Stimulated activated CD4-positive, alpha-beta T cell treated with anti-CD3 and anti-CD28 coated beads, TNF-alpha, amount 100 ng/mL, for 24 hours (primary cell): ENCODE measurements at places on chromosomes 7 and 10.

DNA sequence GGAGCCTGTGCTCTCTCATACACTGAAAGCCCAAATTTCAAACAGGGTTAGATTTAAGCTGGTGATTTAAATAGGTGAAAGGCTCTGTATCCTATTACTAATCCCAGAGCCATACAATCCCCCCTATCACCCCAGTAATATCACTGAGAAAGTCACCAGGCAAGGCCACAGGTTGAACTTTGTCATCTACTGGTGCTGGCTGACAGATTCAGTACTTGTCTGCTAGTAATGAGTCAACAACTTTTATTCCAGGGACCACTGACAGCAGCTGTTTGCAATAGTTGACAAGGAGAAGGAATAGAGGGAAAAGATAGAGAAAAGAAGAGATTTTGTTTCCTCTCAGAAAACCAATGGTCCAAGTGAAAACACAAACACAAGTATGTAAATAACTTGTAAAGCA, 10.4 kb downstream of the ASB15 start:
- no peak for DNase-seq

DNA sequence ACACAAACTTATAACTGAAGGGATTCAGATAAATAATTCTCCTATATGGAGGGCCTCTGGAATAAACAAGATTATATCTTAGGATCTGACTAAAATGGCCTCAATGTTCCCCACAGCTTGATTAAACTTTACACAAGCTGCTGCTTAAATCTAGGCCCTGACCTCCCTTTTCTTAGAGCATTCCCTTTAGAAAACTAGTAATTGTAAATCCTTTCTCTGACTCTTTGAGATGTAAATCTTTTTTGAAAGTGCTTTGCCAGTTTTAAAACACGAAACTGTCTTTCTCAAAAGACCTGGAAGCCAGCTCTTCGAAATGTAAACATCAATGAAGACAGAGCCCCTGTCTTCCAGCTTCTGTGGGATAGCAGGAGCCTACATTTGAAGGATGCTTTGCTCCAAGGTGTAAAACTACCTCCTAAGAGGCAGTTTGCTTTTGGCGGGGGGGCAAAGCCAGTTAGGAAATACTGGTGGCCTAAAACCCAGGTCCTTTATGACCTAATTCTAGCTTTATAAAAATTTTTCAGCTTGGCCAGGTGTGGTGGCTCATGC, 758.7 kb downstream of the CNTNAP2 start:
- no peak for DNase-seq

DNA sequence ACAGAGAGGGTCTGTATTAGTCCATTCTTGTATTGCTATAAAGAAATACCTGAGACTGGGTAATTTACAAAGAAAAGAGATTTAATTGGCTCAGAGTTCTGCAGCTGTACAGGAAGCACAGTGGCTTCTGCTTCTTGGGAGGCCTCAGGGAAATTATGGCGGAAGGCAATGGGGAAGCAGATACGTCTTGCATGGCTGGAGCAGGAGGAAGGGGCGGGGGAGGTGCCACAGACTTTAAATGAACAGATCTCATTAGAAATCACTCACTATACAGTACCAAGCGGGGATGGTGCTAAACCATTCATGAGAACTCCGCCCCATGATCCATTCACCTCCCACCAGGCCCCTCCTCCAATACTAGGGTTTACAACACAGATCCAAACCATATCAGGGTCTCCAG, 3.7 kb upstream of the CALU start:
- DNase-seq, result no peak

DNA sequence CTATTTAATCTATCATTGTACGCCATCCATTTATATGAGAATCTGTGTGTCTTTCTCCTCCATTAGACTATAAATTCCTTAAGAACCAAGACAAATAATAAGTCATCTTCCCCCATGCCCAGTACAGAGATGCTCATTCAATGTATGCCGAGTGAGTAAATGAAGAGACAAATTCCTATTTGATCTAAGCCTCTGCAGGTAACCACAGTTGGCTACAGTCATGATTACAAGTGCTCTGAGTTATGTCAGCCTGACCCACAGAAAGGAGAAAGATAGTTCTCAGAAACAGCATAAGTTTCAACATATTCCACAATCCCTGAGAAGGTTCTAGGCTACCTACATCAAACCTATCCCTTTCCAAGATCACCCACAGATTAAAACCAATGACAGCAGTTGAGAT, 46.1 kb downstream of the MPP7 start:
- DNase-seq, result no peak

GRCh38 chr7:30831936-30832335, 60.7 kb downstream of the MINDY4 start:
- DNase-seq, result no peak

DNA sequence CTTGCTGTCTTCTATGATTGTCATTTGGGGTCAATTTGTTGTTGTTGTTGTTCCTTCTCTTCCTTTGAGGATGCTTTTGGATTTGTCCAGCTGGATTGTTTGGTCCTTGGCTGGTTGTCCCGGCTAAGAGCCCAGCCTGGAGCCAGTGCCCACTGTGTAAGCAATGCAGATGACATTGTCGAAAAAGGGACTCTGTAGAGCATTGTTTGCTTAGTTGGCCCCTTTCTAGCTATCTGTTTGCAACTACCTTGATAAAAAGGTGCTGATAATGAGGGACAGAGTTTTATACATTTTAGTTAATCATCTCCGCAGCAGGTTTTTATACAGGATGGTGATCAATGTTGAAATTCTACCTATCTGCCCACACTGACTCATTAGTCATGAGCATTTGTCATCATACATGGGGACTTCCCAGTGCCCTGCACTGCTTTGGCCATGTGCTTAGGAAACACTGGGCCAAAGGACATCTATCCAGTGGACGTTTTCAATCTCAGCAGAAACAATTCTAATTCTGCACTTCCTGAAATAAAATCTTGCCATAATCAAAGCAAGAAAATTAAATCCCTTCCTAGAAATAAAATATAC, 311.9 kb downstream of the GRM8 start:
- DNase-seq, result no peak

GRCh38 chr10:122454071-122454470, 382 bp upstream of the ARMS2 start:
- DNase-seq, result no peak

GRCh38 chr7:3300221-3300650, 816 bp upstream of the SDK1 start:
- no peak for DNase-seq

GRCh38 chr10:28505359-28505959, 27.5 kb upstream of the WAC start:
- DNase-seq, result no peak

DNA sequence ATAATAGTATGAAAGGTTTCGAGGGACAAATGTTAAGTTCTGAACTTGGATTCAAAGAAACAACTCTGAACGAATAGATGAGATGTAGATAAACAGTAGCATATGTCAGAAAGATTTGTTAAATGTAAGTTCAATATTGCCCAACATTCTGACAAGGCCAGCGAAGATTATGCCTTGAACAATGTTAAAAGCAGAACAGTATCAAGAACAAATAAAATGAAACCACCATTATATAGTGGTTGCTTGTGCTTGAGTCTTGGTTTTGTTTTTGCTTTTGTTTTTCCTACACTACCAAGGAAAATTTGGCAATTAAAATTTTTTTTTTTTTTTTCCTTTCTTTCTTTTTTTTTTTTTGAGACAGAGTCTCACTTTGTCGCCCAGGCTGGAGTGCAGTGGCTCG, 66.4 kb downstream of the PLXDC2 start:
- no peak for DNase-seq

GRCh38 chr10:8254350-8254749, 199.9 kb downstream of the GATA3 start:
- no peak for DNase-seq

GRCh38 chr7:101896316-101896715, 78.9 kb downstream of the CUX1 start:
- no peak for DNase-seq

GRCh38 chr10:111072232-111072631, 4.6 kb upstream of the ADRA2A start:
- DNase-seq, result no peak

DNA sequence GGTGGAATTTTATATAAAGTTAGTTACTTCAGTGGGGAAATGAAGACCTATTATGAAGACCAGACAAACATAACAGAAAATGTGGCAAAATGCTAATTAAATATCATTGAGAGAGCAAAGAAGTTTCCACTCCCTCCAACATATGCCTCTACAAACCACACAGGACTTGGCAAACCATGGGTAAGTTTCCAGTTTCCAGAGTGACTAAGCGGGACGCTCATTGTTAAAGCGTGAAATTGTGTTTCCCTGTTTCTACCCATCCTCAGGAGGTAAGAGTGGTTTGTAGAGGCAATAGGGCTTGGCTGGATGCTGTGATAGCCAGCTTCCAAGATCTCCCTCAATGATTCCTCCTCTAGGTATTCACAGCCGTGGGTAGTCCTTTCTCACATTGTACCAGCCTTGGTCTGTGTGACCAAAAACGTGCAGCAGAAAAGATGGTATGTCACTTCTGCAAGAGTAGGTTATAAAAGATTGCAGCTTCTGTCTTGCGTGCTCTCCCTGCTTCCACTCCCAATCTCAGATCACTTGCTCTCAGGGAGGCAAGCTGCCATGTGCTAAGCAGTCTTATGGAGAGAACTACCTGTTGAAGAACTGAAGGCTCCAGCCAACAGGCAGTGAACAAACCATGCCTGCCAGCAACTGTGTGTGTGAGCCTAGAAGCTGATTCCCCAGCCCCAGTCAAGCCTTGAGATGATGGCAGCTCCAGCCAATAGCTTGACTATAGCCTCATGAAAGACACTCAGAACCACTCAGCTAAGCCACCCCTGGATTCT, 35.7 kb downstream of the CBX3 start:
- DNase-seq, result no peak

DNA sequence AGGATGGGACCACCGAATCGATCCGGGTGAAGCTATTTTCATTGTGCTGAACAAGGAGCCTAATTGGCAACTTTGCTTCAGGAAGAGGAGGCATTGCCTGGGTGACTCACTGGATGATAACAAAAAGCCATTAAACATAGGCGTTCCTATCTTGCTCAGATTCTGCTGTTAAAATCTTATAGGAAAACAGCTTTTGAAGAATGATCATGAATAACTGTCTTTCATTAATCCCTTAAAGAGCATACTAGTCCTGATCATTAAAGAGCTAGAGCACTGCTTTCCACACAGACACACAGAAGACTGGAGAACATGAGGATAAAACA, 174.2 kb upstream of the IMMP2L start:
- no peak for DNase-seq

GRCh38 chr7:17183630-17184328, 114.7 kb upstream of the AHR start:
- DNase-seq, result no peak

- no peak for DNase-seq
Measured at GRCh38 chr7:36186359-36187121, 33.5 kb downstream of the EEPD1 start.

GRCh38 chr10:133162910-133163856, 3.2 kb downstream of the KNDC1 start:
- DNase-seq, result no peak

DNA sequence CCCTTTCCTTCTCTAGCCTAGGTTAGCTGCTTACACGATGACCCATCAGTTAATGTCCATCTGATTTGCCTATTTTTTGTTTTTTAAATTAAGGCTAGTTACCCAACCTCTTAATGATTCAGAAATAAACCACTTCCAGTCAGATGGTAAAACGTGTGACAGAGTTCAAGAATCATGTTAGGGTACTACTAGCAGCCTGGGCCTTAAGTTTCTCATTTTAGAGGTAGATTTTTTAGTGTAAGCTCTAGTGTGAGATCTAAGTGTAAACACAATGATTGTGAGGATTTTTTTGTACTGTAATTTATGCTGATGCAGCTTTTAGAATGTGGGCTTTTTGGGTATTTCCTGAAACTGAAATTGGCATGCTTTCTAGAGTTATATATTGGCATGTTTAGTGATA, 130.0 kb downstream of the CDK14 start:
- DNase-seq, result no peak

- no peak for DNase-seq
Measured at GRCh38 chr10:88347022-88347421, 236.1 kb downstream of the RNLS start.

DNA sequence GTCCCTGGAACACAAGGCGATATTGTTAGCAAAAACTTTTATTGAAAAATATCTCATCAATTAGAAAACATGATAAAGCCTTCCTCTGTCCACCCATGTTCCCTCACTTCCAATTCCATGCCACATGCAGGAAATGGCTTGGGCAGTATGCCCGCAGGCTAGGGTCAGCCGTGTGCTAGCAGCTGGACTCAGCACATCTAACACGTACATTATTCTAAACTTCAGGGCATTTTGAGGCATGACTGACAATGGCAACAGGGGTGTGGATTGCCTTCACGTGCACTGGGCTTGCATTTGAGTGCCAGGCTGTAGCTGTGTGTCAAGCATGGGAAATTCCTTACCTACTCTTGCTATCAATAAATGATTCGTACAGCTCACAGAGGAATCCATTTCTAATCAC, 642.1 kb downstream of the INHBA start:
- DNase-seq, result no peak

- no peak for DNase-seq
Measured at GRCh38 chr7:137120690-137121089, 222.8 kb downstream of the PTN start.

- no peak for DNase-seq
Measured at GRCh38 chr7:44634187-44634838, 27.9 kb downstream of the OGDH start.
